CD4-positive, alpha-beta T cell treated with Interleukin-6 for 4 hours (primary cell): ENCODE measurements at places on chromosomes 2 and 18.

DNA sequence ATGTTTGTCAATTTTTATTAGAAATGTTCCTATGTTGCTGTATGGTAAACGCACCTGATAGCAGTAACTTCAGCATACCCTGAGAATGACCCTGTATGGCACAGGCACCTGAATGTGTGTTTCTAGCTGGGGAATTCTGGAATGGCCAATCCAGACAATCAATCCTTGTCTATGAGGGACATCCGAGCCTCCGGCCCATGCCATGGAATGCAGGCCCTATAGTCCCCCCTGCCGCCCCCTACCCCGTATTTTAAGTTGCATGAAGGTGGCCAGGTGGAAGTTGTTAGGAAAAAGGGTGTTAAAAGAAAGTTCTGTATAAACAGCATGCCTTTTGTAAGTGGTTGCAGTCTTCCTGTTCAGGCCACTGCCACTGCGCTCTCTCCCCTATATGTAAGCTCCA lies 595.9 kb downstream of the DSC3 start:
- DNase-seq, result no peak

- no peak for DNase-seq
Observed at GRCh38 chr2:38438133-38438882, 61.2 kb upstream of the ATL2 start.

DNA sequence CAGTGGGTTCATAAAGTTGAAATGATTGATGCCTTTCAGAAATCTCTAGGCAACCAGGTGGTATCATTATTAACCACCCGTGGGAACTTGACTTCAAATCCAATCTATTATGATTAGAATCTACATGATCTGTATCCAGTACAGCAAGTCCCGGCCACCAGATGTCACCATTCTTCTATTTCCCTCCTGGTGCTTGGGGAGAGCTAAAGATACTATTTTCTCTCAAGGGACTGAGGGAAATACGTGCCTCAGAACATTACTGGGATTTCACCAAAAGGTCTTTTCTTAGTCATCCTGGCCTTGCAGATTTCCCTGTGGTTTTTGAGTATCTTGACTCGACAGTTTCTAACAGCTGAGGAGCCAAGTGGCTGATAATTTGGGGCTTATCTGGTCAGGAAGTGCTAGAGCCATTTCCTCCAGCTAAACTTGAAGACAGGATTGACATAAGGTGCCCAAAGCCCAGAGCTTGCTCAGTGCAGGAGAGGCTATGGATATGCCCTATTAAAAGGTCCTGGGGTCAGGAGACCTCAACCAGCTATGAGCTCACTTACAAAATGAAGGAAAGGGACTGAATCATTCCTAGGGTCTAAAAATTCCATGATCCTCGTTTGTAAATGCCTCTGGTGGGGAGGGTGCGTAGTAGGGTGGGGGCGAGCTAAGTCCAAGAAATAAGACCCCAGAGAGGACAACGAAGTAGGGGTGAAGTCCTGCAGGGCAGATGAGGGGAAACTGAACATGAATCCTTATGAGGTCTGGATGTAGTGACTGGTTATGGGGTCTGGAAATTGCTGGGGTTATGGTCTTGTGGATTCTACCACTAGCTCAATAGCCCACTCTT lies 135.4 kb upstream of the MGAT5 start:
- DNase-seq, result peak; percentile 89

DNA sequence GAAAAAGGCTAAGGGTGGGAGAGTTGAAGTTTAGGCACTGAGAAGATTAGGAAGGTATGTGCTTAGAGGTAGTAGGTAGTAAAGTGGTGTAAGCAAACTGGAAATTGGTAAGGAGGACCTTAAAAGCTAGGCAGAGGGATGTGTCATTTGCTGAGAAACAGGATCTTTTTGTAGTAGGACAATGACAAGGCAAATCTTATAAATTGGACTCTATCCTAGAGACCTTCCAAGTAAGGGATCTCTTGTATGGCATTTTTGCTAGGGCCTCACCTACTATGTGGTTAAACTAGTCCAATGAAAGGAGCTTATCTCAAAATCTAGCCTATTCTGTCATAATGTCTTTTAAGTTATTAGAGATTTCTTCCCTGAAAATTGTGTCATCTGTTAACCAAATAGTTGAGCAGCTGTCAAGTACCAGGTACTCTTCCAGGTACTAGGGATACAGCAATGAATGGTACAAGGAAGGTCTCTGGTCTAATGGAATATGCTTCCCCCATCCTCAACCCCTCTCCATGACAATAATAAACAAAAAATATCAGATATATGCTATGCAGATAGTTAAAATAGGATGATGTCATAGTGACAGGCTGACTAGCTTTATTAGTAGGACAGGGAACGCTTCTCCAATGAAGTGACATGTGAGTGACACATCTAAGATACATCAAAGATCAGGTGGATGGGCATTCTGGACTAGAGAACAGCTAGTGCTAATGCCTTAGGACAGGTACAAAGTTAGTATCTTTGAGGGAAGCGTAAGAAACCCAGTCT lies 17.7 kb downstream of the RIOK3 start:
- no peak for DNase-seq

- no peak for DNase-seq
Observed at GRCh38 chr18:57576316-57576715, 10.2 kb downstream of the FECH start.

- no peak for DNase-seq
Observed at GRCh38 chr2:66414896-66415295, 20.0 kb upstream of the MEIS1 start.

DNA sequence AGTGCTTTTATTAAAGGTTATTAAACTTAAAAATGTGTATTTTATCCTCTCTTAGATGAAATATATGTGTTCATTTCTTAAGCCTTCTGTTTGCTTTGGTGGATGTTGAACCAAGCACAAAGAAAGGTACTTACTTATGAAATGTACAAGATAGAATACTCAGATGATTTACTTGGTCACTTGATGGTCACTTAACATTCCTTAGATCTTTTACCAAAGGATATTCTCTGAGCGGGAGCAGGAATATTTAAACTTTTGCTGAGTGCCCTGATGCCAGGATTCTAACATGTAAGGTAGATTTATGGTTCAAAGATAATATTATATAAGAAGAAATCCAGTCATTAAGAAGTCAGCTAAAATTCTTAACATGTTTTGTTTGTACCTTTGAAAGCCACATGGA lies 193.5 kb upstream of the ZEB2 start:
- DNase-seq, result no peak

DNA sequence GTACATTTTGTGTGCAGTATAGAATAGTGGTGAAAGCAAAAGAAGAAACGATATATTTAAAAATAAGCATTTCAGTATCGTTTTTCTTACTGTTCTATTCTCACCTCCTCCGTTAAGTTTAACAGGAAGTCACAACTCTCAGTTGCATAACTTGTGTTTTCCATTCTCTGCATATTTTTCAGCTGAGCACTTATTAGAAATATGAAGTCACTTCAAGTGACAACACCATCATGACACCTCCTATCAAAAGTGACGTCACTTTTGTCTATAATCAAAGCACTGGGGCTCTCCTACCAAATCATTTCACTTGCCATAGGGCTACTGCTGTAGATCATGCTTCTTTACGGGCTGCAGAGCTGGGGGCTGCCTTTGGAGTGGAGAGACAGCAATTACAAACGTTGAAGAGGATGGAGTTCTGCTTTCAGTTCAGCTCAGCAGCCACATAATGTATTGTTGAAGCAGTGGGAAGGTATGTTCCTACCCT lies 36.3 kb downstream of the STAT4 start:
- DNase-seq, result peak; percentile 18

- DNase-seq, result no peak
Observed at GRCh38 chr18:48803518-48803917, 147.2 kb downstream of the SMAD7 start.

DNA sequence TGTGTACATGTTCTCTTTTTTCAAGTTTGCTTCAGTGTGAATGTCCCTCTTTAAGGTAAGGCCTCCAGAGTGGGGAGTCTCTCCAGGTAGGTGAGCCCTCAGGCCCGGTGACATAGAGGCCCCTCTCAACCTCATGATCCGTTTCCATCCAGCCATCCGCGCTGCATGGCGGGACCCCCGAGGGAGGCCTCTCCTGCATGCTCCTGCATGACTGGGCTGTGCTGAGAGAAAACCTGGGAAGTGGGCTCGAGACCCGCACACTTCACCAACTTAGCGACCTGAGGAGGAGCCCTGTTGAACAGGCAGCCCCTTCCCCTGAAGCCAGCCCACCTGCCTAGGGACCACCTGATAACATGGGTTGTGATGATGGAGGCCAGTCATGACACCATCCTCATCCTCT lies 131.3 kb upstream of the EPAS1 start:
- no peak for DNase-seq

DNA sequence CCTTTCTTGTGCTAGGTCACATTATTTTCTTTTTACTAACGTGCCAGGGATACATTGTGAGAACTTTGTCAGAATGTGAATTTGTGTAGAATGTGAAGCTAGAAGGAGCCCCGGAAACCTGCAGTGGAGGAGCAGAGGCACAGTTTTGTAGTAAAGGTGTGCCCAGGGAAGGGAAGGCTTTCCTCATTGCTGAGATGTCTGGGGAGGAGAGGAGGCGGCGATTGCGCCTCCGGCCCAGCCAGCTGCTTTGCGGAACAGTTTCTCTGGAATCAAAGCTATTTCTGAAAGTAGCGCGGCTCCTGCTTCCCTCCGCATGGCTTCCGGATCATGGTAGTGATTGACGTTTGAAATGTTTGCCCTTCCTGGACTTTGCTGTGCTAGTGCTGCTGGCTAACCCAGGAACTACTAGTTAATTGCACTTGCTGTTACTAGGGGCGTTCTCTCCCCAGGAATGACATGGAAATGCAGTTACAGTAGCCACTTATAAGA lies 83.1 kb upstream of the RBM44 start:
- no peak for DNase-seq

- DNase-seq, result no peak
Observed at GRCh38 chr2:228369400-228370031, 188.0 kb upstream of the SPHKAP start.

DNA sequence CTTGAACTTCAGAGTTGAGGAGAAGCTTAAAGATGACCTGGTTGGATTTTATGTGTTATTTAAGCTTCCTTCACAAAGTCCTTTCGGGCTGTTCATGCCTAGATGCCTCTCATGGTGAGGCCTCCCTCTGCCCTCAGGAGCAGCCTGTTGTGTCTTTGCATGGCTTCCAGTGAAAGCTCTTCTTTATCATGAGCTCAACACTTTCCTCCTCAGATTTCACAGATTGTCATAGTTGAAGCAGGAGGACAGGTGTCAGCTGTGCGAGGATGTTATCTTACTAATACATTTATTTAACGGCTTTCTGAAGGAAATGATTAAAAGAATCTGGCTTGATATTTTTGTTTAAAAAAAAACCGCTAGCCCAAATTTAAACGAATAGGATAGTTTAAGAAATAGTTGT lies 48.8 kb upstream of the ITSN2 start:
- DNase-seq, result no peak

- DNase-seq, result peak; percentile 57
Observed at GRCh38 chr2:119826370-119826961, 66.7 kb downstream of the PTPN4 start.

- peak; percentile 84 for DNase-seq
Observed at GRCh38 chr2:28452534-28453081, 43.3 kb upstream of the PLB1 start.

DNA sequence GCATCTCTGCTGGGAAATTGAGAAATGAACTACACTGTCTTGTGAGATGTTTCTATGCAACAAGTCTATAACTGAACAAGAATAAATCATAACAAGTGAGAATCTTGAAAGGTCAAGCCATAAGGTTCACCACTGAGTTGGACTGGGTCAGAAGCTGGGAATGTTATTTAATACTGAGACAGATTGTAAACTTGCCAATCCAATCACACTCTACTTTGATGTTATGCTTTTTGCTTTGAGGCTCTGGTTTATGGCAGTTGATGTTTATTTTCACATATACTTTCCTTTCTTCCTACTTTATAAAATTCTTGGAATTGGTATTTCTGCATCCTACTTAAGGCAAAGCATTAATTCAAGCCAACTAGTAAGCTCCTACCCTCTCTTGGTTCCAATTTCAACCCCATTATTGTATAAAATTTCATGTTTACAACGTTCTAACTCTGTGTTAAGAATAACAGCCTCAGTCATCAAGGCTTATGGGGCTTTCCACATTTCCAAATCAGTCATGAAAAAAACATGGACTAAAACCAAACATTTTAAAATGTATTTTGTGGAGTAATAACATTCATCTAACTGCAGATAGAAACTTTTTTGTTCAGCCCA lies 533.4 kb downstream of the NYAP2 start:
- no peak for DNase-seq

- no peak for DNase-seq
Observed at GRCh38 chr2:108588070-108588668, 53.9 kb downstream of the LIMS1 start.

- DNase-seq, result no peak
Observed at GRCh38 chr18:58025733-58026132, 18.3 kb upstream of the NEDD4L start.

- DNase-seq, result no peak
Observed at GRCh38 chr2:229901819-229902218, 20.0 kb downstream of the TRIP12 start.

GRCh38 chr2:167508709-167509108 lies 620.4 kb downstream of the XIRP2 start:
- no peak for DNase-seq

- DNase-seq, result peak; percentile 97
Observed at GRCh38 chr2:200525882-200526651, at the start of gene SGO2. Gene SGO2 (plus strand): TSS chr2:200526207. CDS start chr2:200532976, 6,769 bp downstream.

DNA sequence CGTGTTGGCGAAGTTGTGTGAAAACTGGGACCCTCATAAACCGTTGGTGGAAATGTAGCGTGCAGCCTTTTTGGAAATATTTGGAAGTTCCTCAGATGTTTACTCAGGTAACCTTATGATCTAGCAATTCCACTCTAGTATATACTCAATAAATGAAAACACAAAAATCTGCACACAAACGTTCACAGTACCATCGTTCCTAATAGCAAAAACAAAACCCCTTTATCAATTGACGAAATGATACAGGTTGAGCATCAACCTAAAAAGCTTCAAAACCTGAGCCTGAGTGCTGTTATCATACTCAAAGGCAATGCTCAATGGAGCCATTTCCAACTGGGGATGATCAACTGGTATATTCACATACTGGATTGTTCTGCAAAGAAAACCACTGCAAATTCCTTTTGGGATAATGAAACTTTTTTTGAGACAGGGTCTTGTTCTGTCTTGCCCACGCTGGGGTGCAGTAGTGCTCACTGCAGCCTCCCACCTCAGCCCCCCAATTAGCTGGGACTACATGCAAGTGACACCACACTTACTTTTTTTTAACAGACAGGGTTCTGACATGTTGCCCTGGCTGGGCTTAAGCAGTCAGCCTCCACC lies 777 bp upstream of the C18orf32 start:
- DNase-seq, result no peak

DNA sequence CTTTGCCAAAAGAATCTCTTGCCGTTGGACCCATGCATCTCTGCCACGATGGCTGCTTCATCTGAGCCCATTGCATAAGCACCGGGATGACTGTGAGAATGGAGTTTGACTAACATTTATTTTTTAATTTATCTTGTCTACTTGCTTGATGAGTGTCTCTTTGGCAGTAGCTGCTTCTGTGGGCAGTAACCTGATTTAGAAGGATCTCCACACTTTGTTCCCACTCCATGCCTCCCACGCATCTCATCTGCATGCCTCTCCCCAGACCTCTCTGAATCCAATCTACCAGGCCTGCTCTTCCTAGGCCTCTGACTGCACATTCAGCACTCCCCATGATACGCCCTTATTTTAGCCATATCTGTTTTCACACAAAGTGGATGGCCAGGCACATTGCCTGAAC lies 23.7 kb upstream of the TMX3 start:
- no peak for DNase-seq

GRCh38 chr18:79405781-79406575 lies 10.2 kb downstream of the NFATC1 start:
- DNase-seq, result peak; percentile 93

- DNase-seq, result no peak
Observed at GRCh38 chr2:22942441-22942840, 442.5 kb upstream of the KLHL29 start.
